ENCODE measurements at places on chromosomes 3 and 15. TPM values are rescaled to one million over a fixed set of nuclear protein-coding genes. Genes with fewer than 3 reads are reported as not detected.

GRCh38 chr15:101308604-101309435, 13.8 kb upstream of the SNRPA1 start:
- DNase-seq, result no peak

- DNase-seq, result no peak
Measured at GRCh38 chr3:31695280-31696008, 162.7 kb downstream of the STT3B start.

DNA sequence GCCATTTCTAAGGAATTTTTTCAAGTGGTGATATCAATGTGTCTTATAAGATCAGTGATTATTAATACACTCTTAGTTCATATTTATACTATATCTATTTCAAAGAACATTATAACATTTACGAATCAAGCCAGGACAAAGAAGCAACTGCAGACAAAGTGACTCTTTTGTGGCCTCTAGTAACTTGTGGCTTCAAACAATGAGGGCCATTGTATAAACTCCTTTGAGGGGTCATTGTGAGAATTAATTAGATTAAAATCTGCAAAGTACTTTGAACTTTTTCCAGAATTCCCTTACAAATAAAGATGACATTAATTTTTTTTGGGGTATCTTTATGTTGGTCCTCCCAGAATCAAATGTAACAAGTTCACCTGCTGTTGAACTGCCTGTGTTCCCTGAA, 12.3 kb upstream of the SLC30A4 start:
- DNase-seq, result no peak

GRCh38 chr3:28935146-28935545, 345.7 kb upstream of the RBMS3 start:
- DNase-seq, result no peak

GRCh38 chr3:11541321-11542303, 102.1 kb downstream of the VGLL4 start:
- DNase-seq, result no peak

DNA sequence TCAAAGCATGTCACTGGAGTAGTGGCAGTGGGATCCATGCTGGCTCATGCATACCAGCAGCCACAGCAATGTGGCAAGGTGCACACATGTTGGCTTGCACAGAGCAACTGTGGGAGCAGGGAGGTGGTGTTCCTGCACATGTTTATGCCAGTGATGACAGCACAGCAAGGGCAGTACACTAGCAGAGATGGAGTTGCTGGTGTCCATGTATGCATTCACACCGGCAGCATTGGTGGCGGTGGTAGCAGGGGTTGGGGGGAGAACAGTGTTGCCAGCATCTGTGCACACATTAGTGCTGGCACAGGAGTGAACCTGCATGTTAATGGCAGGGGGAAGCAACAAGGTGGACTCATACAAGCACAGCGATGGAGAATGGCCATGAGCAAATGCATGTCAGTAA, 202.0 kb upstream of the KCNMB2 start:
- no peak for DNase-seq

DNA sequence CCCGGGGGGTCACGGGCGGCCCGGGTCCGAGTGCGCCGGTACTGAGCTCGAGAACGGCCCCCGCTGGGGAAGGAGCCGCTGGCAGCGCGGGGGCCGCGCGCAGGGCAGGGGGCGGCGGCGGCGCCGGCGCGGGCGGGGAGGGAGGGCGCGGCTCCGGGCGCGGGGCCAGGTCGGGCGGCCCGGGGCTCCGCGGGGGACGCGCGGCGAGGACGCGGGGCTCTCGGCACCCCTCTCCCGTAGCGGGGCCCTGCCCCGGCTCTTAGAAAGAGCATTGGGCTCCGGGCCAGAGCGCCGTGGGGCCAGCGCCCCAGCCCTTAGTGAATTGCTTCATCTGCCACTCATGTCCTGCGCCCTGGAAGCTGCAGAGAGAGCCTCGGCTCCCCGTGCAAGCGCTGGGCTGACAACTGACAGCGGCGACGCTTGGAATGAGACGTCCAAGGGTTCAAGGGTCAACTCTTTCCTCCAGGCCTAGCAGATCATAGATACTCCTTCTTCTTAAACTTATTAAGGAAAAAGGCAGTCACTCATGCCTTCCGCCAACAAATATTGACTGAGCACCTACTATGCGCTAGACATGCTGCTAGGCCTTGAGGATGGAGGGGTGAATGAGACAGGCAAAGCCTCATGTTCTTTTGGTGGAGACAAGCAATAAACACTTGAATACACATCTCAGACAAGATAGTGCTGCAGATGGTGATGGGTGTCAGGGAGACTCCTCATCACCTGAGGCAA, 140.8 kb downstream of the SMAD6 start:
- peak; percentile 50 for DNase-seq

- DNase-seq, result no peak
Measured at GRCh38 chr3:11312166-11312565, 40.0 kb downstream of the ATG7 start.

GRCh38 chr15:69557020-69557706, 104.5 kb downstream of the RPLP1 start:
- no peak for DNase-seq

- DNase-seq, result no peak
Measured at GRCh38 chr15:50055332-50055731, 63.7 kb downstream of the ATP8B4 start.

- DNase-seq, result no peak
Measured at GRCh38 chr15:89654301-89654761, 936 bp downstream of the KIF7 start.

DNA sequence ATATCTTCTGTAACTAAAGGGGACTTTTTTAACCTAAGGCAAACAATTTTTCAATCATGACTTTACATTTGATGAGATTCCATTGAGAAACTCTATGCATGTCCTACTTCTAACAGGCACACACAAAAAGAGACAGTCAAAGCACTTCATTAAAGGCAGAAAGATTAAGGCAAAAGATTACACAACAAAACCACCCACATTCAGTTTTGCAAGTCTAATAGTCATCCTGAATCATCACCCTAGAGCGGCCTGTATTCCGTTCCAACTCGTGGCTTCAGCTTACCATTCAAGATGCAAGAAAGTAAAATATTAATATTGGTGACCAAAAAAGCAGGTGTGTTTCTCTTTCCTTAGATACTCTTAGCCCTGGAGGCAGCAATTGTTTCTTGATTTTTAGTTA, 205.9 kb downstream of the P3H2 start:
- no peak for DNase-seq

DNA sequence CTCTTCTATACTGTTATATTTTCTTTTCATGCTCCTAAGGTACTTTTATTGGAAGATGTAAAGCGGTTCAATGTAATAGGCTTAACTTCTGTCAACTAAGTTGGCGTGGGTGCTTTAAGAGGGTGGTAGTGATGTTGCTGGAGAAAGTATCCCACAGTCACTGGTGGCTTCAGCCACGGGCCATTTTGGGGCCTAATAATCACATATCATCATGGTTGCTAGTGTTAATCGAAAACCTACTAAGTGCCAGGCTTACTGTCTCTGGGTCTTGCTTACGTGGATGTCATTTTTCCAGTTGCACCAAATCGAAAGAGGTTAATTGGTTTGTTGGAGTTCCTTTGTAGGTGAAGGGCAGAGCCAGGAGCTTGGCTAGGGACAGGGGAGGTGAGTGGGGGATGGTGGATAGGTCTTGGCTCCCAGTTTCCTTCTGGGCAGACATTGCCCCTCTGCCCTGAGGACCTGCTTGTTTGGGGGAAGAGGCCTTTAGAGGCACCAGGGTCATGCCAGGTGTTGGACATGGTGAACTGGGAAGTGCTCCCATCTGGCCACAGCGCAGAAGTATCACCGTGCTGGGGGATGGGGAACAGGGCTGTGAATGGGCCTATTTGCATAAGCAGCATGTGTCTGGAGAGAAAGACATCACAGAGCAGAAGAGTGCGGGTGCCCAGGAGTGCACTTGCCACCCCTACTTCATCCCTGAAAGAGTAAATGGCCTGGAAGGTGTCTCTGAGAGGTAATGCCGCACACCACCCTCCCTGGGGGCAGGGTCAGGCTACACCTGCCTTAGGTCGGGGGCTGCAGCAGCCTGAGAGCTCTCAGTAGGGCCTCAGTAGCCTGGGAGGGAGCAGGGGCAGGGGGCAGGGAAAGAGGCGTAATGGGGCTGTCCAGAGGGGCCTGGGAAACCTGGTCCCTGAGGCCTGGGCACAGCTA, 62.4 kb upstream of the POLG start:
- no peak for DNase-seq

DNA sequence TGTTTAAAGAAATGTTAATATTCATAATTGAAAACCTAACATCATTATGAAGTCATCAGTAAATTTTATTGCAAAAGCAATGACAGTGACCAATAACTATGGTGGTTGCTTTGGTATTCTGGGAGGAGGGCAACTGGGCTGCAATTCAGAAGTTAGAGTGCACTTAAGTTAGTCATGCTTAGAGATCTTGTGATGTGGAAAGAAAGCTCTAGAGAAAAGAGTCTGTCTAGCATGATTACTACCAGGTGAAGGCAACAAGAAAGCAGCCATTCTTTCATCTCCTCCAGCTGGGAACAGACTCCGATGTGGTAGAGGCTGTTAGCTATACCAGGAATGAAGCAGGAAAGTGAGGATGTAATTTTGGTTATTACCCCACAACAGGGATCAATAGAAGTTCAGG, 625.6 kb downstream of the SI start:
- no peak for DNase-seq

GRCh38 chr3:10417847-10418246, 87.5 kb downstream of the ATP2B2 start:
- DNase-seq, result no peak

DNA sequence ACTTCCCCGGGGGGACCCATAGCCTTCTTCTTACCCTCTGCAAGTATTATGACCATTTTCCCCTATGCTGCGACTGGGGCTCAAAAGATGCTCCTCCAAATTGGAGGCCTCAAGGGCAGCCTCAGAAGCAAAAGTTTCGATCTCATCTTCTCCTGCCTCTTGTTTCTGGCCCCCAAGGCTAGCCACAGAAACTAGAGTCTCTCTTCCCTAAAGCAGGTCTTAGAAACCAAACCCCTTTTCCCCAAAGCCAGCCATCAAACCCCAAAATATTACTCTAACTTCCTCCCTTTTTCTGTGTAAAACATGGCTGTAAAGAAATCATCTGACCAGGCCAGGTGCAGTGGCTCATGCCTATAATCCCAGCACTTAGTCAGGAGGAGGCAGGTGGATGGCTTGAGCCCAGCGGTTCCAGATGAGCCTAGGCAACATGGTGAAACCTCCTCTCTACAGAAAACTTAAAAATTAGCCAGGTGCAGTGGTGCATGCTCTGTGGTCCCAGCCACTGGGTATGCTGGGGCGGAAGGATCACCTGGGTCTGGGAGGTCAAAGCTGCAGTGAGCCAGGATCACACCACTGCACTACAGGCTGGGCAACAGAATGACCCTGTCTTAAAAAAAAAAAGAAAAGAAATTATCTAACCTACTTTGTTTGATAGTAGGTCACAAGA, 36.7 kb upstream of the MFGE8 start:
- DNase-seq, result no peak

DNA sequence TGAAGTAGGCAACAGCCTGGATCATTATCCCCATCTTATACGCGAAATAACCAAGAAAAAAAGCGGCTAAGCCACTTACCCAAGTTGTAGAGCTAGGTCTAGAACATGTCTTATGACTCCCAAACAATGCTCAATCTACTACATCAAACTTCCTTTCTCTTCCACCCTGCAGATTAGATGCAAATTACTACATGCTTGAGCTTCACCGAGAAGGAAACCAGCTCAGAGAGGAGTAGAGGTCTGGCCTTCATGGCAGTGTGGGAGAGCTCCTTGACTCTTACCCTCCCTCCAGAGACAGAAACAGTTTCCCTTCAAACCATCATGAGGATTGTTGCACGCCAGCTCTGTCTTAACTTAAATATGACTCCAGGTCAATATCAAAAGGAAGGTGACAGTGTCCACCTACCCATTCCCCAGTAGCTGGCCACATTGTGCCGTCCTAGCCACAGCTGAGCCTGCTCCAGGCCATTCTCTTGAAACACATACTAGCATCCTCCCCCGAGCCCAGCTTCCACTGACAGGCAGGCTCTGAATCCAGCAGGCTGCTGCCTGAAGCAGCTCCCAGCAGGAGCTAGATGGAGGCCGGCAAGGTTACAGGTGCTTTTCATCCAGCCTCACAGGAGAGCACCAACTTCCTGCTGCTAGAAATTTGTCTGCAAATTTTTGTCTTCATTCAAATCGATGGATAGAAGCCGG, 56.8 kb downstream of the CPN2 start:
- DNase-seq, result peak; percentile 39

GRCh38 chr15:77457191-77457904, 36.7 kb downstream of the HMG20A start:
- no peak for DNase-seq

- no peak for DNase-seq
Measured at GRCh38 chr3:14126017-14126886, 1.4 kb downstream of the TMEM43 start.

- DNase-seq, result no peak
Measured at GRCh38 chr15:56732135-56732885, 999 bp downstream of the ZNF280D start.

DNA sequence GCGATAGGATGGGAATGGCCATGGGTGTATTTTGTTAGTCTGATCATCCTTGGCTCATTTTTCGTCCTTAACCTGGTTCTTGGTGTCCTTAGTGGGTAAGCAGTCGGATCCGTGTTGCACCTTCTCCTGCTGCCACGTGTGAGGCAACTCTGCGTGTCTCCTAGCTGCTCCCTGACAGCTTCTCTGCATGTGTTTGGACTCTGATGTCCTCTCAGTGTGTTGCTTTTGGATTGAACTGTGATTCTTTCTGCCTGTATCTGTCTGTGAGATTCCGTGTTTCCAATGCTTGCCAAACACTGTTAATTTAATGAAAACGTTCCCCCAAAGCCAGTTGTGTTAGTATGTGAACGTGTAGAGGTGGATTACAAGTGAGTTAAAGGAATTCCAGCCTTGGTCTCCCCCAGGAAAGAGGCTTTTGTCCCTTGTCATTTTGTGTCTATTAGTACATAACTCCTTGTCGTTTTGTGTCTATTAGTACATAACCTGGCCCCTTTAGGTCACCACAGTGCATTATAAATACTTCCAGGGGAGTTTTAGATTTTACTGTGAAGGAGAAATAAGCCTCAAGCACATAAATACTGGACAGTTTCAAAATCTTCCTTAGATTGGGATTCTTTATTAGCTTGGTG, 172.4 kb downstream of the CHDH start:
- DNase-seq, result no peak

DNA sequence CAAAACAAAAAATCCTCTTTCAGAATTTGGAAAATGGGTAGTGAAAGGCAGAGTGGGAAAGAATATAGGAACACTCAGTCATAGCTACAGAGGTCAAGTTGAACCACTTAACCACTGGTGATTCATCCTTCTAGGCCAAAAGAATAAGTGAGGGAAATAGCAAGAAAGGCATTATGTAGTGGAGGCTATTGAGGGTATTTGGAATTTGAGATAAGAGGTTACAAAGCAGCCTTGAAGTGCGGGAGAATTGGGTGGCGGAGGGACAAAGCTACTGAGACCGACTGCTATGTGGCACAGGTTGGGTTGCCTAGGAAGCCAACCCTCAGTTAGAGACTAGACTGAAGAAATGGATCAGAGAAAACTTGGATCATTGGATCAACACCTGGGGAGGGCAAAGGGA, 109.5 kb downstream of the SYNPR start:
- DNase-seq, result no peak

GRCh38 chr3:30496066-30496966, 110.1 kb upstream of the TGFBR2 start:
- DNase-seq, result no peak

- no peak for DNase-seq
Measured at GRCh38 chr15:59699810-59700431, 10.8 kb upstream of the BNIP2 start.

CCR3 gene
- total RNA-seq, result not detected

FMN1 gene
- 1.1 TPM for total RNA-seq

GUCA1C gene
- total RNA-seq, result not detected
